ENCODE measurements at places on chromosomes 7 and 10. TPM values are rescaled to one million over a fixed set of nuclear protein-coding genes. Genes with fewer than 3 reads are reported as not detected.

GRCh38 chr7:50121286-50121685 lies 28.2 kb upstream of the ZPBP start:
- no peak for DNase-seq

GRCh38 chr10:78510566-78511323 lies 477.1 kb downstream of the RPS24 start:
- no peak for DNase-seq

DNA sequence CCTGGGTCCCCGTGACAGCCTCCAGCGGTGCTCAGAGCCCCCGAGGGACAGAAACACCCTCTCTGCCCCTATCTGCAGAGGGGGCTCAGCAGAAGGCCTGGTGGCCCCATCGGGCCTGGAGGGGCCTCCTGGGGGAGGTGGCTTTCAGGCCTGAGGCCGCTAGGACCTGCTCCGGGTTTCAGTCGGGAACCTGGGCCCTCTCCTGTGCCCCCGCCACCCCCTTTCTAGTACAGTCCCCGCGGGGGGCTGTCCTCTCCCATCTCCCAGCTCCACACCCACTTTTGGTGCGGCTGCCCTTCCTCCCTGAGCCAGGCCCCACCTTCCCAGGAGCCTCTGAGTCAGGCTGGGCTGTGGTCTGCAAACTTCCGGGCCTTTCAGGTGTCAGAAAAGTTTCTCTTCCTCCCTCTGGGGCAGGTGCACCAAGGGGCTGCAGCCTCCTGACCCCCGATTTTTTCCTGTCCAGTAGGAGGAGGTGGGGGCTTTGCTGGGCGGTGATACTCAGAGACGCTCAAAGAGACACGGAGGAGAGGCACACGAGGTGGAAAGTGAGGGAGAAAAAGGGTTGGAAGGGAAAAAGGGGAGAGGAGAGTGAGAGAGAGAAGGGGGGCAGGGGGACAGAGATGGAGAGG lies 692 bp downstream of the CARD11 start:
- peak; percentile 91 for DNase-seq

GRCh38 chr7:20744954-20745446 lies 41.7 kb downstream of the SP8 start:
- DNase-seq = no peak

- DNase-seq = no peak
Observed at GRCh38 chr10:61837755-61838171, 63.7 kb upstream of the ARID5B start.

Gene SEC61A2
- 8.3 TPM for total RNA-seq

Measured in spleen (tissue), 13 donors.